ENCODE measurements at places on chromosomes 2 and 18.

GRCh38 chr18:25279556-25279955 lies 72.4 kb downstream of the ZNF521 start:
- DNase-seq = peak; percentile 63

- no peak for DNase-seq
These were observed 5.0 kb downstream of the TEX44 start for GRCh38 chr2:231597627-231598026.

DNA sequence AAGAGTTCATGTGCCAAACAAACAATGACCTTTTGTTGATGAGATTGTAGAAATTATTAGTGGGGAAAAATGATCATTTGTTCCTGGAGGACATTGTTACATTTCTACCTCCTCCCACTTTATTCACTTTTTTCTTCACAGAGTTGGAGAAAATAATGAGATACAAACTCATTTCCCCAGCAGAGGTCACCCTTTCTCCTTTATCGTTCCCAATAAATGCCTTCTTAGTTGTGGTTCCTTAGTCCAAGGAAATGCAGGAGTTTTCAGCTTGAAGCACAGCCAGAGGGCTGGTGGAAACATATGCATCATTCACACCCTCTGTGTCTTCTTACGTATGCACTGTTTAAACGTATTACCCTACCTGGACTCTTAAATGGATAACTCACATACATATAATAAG lies 108.8 kb downstream of the SLC4A3 start:
- peak; percentile 67 for DNase-seq

GRCh38 chr18:23793985-23794867 lies 105.0 kb downstream of the LAMA3 start:
- no peak for DNase-seq

DNA sequence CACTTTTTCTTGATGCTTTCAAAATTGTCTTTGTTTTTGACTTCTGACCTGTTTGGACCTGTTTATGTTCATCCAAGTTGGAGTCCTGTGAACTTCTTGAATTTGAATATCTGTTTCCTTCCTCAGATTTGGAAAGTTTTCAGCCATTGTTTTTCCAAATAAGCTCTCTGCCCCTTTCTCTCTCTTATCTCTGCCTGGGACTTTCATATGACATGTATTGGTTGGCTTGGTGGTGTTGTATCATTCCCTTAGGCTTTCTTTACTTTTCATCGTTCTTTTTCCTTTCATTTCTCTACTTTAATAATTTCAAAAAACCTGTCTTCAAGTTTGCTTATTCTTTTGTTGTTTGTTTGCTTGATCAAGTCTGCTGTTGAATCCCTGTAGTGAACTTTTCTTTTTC lies 60.1 kb upstream of the LDLRAD4 start:
- no peak for DNase-seq

- peak; percentile 33 for DNase-seq
These were observed 132.0 kb upstream of the MYCN start for GRCh38 chr2:15808204-15808910.

GRCh38 chr2:164621764-164622105 lies 453 bp upstream of the GRB14 start:
- no peak for DNase-seq

- DNase-seq = peak; percentile 30
These were observed 111.9 kb downstream of the IRS1 start for GRCh38 chr2:226687641-226688253.

GRCh38 chr18:26546875-26547645 lies 1.3 kb downstream of the KCTD1 start:
- DNase-seq = no peak

DNA sequence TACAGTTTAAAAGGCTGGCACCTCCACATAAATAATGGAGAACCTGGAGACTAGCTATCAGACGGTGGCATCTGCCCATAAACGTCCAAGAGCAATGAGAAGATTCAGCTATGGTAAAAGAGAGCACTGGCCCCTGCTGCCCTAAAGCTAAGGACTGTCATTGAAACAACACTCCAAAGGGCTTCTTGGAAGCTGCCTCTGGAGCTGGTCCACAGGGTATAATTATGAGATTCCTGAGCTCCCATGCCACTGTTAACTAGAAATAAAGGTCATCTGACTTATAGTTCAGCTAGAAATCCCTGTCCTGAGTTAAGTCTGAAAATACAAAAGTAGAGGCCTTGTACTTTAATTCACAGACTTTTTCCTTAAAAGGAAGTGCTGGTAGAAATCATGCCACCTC lies 39.9 kb upstream of the RBMS1 start:
- DNase-seq = peak; percentile 26

- DNase-seq = no peak
These were observed 21.8 kb upstream of the TANK start for GRCh38 chr2:161138429-161138828.

GRCh38 chr18:63119647-63120046 lies 199.9 kb downstream of the BCL2 start:
- DNase-seq = peak; percentile 47

DNA sequence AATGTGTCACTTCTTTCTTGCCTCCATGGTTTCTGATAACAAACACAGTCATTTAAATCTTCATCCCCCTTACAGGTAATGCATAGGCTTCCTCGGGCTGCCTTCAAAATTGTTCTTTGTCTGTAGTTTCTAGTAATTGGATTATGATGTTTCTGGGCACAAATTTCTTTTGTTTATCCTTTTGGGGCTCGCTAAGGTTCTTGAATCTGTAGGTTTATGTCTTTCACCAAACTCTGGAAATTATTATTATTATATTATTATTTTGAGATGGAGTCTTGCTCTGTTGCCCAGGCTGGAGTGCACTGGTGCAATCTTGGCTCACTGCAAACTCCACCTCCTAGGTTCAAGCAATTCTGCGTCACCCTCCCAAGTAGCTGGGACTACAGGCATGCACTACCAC lies 16.3 kb upstream of the RMP24 start:
- no peak for DNase-seq

DNA sequence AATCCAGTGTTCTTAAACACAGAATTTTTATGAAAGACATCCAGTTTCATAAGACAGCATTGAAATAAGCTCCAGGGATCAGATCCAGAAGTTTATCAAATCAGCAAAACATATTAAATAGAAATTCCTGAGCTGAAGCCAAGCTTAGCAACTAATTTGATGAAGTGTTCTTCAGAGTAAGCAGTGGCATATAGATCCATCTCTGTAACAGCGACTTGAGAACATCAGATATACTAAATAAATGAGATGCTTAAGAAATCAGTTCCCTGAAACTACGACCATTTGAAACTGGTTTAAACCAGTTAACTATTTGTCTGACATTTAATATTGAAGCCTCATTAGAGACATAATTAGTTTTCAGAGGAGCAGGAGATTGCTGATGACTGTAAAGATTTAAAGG lies 34.1 kb downstream of the PPP1R1C start:
- DNase-seq = no peak

GRCh38 chr2:70336552-70336951 lies 34.7 kb upstream of the FAM136A start:
- no peak for DNase-seq

- peak; percentile 43 for DNase-seq
These were observed 28.4 kb upstream of the GTF2A1L start for GRCh38 chr2:48589170-48589767.

DNA sequence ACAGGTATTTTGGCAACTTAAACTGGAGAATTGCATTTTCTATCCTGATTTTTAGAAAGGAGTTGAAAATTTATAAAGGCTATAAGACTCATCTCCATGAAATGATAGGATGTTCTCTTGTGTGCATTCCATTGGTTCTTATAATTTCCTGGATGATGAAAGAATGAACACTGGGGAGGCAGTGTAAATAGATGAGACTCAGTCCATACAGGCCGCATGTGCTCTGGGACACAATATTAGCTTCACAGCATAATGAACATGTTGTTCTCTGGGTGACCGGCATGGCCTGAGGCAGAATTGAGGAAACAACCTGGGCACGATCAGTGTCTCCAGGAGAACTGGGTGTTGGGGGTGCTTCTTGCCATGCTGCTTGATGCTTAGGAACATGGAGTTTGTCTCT lies 38.8 kb downstream of the AOX1 start:
- DNase-seq = peak; percentile 89

DNA sequence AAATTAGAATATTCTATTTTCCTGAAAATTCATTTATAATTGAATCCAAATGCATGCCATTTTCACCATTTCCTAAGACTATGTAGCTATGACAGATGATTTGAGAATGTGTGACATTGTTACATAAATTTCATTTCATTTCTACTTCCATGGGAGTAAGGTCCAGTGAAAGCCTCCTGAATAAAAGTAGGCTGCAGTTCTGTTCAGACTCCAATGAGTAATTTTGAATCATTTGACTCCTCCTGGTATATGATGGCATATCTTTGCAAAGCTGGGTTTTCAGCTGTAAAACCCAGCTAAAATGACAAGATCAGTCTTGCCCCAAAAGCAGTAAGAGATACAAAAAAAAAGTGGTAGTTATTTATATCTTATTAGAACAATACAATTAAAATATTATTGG lies 101.0 kb upstream of the DNAJC10 start:
- peak; percentile 29 for DNase-seq

Measured in fibroblast of skin of back (primary cell).